ENCODE measurements at places on chromosomes 7 and 10.

DNA sequence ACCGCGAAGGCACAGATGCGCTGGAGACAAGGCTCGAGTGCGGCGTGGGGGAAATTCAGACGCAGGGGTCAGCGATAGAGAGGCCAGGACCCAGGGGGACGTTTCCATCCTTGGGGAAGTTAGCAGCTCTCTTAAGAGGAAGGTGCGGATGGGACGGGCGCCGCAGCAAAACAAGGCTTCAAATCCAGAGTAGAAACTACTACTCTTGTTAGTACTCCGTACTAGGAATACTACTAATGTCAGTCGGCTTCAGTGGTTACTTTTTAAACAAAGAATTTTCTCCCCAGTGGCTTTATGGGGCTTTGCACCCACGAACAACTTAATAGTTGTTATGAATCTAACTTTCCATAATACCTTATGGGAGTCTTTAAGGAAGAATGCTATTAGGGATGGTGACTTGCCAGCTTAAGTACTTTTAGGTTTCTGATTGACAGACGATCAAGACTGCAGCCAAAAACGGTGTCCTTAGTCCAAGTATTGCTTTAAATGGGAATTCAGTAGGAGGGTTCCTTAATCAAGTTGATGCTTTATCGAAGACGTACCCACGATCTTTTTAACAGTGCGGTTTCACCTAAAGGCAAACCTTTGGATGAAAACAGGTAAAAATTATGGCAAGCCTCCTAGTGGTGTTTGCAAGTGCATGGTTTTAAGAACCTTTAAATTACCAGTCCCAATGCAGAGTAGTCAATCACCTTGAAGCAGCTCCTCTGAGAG lies 812 bp upstream of the IDE start:
- no peak for DNase-seq

DNA sequence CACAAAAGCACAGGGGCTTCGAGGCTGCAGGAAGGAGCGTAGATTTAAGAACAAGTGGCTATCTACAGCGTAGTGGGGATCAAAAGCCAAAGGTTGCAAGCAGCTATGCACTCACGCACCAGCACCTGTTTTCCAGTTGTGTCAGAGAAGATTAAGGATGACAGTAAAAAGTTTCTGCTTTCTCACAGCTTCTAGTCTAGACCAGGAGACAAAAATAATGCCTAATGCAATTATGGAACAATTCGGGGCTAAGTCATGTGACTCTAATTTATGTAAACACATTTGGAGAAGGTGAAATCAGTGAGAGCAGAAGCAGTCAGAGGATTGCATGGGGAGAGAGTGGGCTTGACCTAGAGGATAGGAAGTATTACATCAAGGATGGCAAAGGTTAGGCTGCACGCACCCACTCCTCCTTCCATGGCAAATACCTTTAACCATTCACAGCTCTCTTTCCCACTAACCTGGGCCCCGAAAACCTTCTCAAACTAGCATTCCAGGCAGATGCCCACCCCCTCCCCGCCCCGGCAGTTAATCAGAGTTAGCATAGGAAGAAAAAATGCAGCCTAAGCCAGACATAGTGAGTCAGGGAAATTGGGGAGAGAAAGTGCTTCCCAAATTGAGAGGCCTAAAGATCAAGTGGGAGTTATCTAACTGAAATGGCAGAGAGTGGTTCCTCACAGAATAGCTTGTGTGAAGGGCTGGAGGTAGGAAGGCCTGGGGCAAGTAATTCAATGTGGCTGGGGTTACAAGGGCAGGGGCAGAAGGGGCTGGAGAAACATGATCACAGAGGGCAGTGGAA lies 48.2 kb upstream of the GPAM start:
- DNase-seq = no peak

DNA sequence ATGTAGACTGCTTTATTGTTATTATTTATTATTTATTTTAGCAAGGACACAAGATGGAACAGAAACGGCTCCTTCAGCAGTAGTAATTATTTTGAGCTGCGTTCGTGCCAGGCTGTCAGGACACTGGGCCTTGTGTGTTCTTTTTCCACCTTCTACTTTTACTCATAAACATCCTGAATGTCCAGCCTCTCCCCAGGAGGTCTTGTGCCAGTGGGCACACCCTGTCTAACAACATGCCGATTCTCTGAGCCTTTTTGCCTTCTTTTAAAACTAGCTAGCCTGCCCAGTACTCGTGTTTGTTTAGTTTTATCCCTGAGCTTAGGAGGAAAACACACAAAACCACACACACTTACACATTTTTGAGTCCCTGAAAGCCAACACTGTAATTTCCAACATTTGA lies 1.2 kb downstream of the SCIN start:
- DNase-seq = no peak

GRCh38 chr10:56823849-56824248 lies 462.8 kb upstream of the ZWINT start:
- no peak for DNase-seq

GRCh38 chr7:28230261-28230660 lies 49.7 kb upstream of the JAZF1 start:
- DNase-seq = no peak

DNA sequence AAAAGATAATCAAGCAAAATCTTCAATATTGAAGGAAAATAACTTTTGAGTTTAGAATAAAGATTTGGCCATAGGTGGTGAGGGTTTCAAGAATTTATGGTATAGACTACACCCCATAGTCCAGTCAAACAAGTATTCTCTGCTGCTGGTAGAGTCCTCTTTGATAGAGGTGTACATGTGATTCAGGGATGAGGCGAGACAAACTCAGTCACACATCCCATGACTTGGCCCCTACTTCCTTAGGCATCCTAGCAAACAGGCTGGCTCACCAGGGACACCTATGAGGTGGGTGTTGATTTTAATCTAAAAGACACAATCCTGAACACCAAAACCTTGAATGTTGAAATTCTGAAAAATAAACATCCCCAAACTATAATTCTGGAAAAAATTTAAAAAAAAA lies 78.1 kb upstream of the SLC25A13 start:
- DNase-seq = no peak

- DNase-seq = no peak
These were observed 27.0 kb downstream of the BLNK start for GRCh38 chr10:96244354-96244753.

- DNase-seq = no peak
These were observed 145.9 kb downstream of the ARID5B start for GRCh38 chr10:62047228-62047892.

- DNase-seq = no peak
These were observed 298.7 kb downstream of the THSD7A start for GRCh38 chr7:11533229-11533820.

- no peak for DNase-seq
These were observed 120.4 kb downstream of the MARCHF5 start for GRCh38 chr10:92411406-92411805.

DNA sequence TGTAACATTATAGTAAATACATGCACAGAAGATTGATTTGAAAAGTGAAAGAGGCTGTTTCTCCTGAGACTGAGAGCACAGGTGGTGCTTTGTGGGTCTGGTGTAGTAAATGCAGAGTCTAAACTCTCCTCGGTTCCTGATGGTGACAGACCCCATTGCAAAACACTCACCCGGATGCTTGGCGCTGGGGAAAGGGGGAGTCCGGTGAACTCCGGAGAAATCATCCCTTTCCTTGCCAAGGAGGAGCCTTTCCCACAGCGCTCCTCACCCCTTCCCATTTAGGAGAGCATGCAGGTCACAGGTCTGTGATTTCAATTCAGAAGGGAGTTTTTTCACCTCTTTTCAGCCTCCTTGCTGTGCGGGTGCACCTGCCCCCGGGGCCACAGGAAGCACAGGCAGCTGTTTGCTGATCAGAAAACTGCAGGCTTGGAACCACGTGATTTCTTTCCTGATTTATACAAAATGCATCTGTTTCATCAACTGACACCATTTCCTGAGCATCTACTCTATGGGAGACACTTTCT lies 75.6 kb upstream of the LYZL2 start:
- no peak for DNase-seq

DNA sequence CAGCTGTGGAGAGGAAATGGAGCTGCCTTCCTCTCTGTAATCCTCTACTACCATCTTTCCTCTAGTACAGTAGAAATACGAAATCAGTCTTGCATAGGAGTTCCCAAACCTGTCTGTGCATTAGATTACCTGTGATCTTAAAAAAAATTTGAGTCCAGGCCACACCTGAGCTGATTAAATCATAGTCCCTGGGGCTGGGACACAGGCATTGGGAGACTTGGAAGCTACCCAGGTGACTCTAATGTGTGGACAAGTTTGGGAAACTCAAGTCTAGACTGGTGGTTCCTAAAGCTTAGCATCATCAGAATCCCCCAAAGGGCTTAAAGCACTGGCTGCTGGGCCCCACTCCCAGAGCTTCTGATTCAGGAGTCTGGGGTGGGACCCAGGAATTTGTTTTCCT lies 152.7 kb upstream of the GLI3 start:
- DNase-seq = no peak

Data from nephron progenitor cell (in vitro differentiated cells).